Heart right ventricle (tissue), 16 donors: ENCODE measurements at places on chromosomes 7 and 10. TPM values are rescaled to one million over a fixed set of nuclear protein-coding genes. Genes with fewer than 3 reads are reported as not detected.

DNA sequence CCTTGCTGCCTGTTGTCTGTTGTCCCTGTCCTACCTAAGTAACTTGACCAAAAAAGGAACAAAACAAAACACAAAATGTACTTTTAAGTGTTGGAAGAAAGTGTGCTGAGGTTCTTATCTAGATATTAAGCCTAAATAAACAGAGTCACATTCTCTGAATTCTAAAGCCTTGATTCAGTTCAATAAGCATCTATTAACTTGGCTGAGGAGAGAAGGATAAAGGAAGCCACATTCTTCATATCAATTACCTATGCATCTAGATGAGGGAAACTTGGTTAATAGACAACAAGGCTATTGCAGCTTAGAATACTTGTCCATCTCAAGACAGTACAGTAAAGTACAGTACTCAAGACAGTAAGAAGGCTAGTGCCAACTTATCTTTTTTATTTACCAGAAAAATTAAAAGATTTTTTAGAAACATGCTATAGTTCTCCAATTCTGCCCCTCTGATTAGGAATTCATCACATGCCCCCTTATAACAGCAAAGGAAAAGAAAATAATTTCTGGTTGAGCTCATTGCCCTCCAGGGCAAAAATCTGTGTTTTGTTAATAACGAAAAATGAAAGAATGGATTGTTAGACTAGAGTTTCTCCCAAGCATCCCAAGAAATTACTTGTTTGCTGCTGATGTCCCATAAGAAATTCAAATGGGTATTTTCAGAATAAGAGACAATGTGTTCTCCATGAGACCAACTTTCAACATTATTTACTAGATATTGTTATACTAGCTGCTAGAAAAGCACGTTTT lies 546.5 kb upstream of the SEMA3D start:
- DNase-seq: no peak

- DNase-seq: no peak
Observed at GRCh38 chr7:94761451-94761850, 105.5 kb upstream of the SGCE start.

- no peak for DNase-seq
Observed at GRCh38 chr10:110337906-110338305, 33.2 kb upstream of the SMNDC1 start.

- no peak for DNase-seq
Observed at GRCh38 chr7:65444205-65444842, 70.7 kb downstream of the ZNF92 start.

DNA sequence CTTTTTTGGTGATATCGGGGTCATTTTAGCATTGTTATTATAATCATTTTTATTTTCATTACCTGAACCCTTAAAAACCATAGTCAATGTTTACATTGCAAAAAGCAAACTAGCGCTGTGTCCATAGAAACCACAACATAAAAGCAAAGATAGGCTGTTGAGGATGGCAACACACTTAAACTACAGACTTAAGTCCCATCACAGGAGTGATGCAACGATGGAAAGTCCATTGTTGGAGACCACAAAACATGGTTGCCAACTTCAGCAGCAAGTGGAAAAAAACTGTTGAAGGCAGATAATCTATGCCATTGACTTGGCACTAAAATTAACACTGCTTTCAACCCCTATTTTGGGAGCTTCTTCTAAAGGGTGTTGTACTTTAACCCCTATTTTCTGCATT lies 398.8 kb upstream of the IGFBP3 start:
- DNase-seq: no peak

ZKSCAN1 gene
- 56.0 TPM for total RNA-seq

ZDHHC16 gene
- 21.5 TPM for total RNA-seq

DNA sequence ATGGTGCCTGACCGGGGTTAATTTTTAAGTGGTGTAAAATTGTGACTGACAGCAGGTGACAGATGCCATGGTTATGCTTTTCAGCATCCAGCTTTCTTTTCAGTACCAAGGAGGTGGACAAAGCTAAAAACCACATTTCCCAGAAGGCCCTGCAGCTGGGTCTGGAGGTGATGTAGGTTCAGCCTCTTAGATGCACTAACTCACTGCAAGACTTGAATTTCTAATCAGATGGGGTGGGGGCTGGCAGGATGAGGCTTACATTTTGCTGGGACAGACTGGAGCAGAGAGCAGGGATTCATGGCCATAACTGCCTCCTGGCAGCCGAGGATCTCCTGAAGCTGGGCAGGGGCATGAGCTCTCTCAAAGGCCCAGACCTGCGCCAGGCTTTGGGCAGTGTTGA lies 52.4 kb downstream of the PDIA4 start:
- DNase-seq: no peak
